ENCODE measurements at places on chromosomes 16 and 17. TPM values are rescaled to one million over a fixed set of nuclear protein-coding genes. Genes with fewer than 3 reads are reported as not detected.

DNA sequence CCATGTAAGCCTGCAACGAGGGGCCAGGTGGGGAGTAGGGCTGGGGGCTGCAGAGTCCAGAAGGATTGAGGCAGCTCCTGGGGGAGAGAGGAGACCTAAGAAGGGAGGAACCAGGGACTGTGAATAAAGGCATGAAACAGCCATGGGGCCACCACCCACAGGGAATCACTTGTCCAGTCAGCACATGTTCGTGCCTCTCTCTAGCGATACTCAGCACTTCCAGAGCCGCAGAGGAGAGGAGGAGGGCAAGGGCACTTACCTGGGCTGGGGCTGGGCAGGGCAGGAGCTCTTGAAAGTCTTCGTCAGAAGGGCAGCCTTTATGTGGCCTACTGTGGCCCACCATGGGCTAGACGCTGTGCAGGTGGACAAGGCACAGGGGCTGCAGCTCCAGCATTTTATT is 24.2 kb downstream of the CACNA1G start:
- no peak for DNase-seq

DNA sequence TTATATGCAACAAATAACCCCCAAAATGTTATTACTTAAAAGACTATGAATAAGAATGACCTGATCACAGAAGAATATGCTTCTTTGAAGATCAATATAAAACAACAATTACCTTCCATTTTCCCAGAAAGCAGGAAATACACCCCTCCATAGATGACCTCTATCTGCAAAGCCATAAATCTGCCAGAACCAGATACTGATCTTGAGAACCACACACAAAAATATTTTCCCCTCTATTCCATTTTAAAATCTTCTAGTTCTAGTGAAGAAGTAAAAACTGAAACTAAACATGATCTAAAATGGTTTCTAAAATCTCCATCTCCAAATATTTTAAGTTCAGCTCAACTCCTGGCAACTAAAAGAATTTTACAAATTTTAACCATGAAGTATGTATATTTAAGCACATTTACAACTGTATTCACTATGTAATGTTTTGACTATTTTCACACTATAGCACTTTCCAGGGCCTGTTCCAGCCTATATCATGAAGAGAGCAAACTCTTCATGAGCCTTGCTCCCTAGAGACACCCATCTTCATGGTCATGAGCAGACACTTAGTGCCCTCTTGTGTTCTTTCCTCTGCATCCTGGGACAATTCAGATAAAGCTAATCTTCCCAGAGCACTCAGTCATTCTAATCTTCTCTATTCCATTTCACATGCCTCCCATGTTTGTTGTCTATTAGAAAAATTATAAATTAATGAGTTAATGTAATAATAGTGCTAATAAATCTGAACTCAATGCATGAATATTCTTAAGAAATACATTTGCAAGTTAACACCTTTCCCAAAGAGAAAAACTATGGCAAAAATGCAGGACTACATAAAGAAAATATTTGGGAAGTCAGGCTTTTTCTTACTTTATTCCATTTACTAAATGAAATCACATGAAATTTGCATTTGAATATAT is 87.0 kb downstream of the HELZ start:
- peak; percentile 67 for DNase-seq

DNA sequence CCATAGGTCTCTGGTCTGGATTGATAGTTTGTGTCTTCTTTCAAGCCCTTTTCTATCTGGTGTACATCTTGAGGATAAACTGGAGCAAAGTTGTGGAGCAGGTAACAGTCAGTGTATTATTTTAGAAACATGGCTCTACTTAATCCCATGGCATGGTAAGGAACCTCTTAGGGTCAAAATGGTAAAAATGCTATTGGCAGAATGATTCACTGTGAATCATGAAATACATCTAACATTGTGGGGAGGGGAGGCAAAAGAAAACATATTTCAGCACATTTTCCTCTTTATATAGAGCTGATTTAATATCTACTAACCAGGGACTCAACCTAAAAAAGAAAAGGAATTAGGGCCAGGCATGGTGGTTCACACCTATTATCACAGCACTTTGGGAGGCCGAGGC is 17.9 kb upstream of the ALDH3A2 start:
- no peak for DNase-seq

DNA sequence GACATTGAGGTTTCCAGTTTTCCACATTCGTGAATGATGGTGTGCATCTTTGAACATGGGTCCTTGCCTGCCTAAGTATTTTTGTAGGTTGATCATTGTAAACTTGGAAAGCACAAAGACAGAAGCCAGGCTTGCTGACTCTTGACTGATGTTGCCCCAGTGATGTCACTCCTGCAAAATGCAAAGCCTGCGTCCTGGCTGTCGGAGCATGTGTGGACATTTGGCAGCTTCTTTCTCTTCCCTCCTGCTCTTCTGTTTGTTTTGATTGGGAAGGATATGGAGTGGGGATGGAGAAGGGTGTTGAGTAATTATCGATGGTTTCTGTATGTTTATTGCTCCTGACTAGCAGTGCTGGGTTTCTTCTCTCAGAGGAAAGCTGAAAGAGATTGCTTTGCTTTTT is 3.2 kb downstream of the NDE1 start:
- DNase-seq = peak; percentile 93

- no peak for DNase-seq
Observed at GRCh38 chr16:3180445-3180878, 7.5 kb upstream of the OR1F1 start.

DNA sequence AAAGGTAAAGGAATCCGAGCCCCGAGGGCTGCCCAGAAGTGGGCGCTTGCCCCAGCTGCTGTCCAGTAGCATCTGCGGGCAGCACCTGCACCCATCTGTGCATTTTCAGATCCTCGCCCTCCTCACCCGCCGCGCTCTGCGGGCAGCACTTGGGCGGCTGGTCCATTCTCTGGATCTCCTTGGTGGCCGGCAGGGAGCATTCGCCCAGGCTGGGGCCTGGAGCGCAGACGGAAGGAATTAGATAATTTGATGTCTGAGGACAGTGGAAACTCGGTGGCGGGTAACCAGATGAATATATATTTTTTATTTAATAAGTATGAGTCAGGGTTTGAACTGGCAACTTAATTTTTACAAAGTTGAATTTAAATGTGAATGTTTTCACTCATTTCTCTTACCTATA is 88.5 kb downstream of the NPIPB11 start:
- no peak for DNase-seq

DNA sequence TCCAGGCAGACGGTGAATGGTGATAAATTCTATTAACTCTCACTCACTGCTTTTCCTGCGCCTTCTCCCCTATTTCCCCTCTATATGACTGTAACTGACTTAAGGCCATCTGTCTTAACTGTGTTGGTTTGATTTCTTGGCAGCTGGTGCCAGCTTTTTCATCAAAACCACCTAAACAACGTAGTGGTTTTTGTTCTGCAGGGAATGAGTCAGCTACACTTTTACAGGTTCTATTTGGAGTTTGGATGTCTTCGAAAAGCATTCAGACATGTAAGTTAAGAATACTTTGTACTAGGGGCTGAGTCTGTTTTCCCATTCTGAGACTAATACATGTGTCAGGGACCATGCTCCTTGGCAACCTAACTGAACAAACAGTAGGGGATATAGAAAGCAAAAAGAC is 8.5 kb downstream of the REXO5 start:
- DNase-seq = no peak

DNA sequence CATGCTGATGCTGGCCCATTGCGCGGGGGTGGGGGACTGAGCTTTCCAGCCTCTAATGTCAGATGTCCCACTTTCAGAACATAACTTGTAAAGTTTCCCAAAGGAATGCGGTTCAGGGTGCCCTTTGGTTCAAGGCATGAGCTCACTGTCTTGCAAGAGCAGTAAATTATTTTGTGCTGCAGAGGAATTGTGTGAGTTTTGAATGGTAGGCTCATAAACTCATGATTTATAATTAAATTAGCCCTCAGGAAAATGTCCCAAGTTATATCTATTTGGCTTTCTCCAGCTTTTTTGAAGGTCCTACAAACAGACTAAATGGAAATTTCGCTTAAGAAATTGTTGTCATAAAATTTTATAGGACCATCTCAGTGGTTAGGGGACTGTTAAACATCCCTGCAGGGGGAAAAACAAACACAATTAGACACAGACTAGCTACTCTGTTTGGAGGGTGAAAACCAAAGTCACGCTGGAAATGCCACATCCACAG is 321.8 kb downstream of the HS3ST3B1 start:
- DNase-seq = no peak

DNA sequence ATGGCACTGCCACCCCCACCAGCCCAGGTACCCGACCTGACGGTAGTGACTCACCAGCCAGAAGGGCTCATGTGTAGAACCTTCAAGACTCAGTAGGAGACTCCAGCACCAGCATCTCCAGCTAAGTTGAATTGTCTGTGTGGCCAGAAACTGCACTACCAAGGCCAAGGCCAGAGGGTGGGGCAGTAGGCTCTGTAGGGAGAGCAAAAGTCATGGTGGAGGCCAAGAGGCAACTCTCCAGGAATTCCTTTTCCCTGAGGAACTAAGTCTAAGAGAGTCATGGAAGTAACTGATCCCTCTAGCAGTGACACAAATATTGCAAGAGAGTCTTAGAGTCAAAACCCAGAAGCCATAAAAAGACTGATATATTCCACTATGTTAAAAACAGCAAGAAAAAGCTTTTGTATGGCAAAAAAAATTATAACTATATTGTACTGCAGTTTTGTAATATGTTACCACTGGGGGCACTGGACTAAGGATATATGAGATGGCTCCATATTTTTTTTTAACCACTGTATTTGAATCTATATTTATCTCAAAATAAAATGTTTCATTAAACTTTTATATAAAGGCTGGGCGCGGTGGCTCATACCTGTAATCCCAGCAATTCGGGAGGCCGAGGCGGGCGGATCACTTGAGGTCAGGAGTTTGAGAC is 30.2 kb upstream of the GUCY2D start:
- peak; percentile 52 for DNase-seq

DNA sequence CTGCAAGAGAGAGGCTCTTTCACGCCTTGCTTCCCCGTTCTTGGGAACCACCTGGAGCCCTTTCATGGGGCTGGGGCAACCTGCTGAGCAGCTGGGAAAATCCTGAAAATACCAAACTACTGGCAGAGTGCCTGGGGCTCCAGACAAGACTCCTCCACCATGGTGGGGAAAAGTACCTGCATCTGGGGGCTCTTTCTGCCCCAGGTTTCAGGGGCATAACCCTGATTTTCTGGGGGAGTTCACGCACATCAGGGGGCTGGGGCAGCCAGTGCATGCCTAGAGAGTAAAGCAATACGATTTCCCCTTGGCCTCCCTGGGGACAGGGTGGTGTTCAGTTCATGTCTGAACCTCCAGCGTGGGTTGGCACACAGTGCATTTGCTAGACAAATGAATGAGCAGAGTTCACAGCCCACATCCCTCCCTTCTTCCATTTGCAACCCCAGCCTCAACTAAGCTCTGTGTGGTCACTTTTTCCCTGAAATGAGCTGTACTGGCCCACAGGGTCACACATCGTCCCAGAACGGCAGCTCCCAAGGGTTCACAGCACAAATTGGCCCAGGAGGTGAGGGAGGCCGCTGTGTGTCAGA is 5.2 kb upstream of the CDC42EP4 start:
- DNase-seq = peak; percentile 63

DNA sequence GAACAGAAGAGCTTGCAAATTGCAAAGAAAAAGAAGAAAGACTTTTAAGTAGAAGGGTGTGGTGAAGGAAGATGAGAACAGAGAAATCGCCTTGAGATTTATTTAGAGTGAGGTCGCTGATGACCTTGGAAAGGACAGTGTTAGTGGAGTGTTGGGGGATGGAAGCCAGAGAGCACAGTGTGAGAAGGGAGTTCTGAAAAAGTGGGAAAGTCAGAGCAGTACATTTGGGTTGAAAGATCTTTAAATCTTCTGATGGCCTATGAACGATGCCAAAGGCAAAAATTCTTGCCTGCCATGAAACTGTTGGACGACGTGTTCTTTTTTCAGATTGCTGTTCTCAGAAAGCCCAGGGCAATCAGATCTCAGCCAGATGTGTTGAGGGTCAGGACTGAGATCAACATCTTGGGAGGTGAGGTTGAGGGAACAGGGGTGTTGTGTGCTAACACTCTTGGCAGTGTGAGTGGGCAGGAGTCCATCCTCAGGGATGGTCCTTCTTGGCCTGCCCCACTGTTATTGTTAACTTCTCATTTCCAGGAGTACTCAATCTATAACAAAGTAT is 330.1 kb downstream of the MAP2K6 start:
- DNase-seq = no peak

- no peak for DNase-seq
Observed at GRCh38 chr17:21455761-21456160, 79.6 kb downstream of the KCNJ12 start.

- DNase-seq = peak; percentile 45
Observed at GRCh38 chr16:28491230-28491969, 474 bp downstream of the CLN3 start.

DNA sequence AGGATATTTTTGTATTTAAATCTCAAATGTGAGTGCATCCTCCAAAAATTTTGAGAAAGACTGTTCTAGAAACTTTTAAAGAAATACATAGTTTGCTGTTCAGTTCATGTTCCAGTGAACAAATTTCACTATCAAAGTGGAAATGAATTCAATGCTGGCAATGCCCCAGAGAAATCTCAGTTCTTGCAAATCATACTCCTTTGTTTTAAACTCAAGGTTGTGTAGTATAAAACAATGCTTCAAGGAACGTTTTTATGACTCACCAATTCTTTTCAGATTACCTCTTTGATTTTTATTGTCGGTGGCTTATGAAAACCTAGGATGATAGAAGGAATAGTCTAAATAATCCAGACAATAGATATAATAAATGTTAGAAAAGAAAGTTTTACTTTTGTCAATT is 17.6 kb downstream of the LPCAT2 start:
- peak; percentile 26 for DNase-seq

DNA sequence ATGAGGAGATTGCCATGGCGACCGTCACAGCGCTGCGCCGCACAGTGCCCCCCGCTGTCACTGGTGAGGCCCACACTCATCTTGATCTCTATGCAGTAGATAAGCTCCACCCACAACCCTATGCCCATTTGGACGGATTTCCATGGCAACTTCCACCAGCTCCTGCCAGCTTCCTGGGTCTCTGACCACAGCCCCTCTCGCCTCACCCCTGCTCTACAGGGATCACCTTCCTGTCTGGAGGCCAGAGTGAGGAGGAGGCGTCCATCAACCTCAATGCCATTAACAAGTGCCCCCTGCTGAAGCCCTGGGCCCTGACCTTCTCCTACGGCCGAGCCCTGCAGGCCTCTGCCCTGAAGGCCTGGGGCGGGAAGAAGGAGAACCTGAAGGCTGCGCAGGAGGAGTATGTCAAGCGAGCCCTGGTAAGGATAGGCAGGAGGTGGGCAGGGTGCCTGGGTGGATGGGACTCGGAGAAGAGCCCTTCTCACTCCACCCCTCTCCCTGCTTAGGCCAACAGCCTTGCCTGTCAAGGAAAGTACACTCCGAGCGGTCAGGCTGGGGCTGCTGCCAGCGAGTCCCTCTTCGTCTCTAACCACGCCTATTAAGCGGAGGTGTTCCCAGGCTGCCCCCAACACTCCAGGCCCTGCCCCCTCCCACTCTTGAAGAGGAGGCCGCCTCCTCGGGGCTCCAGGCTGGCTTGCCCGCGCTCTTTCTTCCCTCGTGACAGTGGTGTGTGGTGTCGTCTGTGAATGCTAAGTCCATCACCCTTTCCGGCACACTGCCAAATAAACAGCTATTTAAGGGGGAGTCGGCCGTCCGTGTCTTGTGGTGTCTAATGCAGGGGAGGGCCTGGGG is 4.3 kb downstream of the ALDOA start:
- DNase-seq = no peak

RNFT1 gene
- total RNA-seq = 29.1 TPM

XAF1 gene
- total RNA-seq = 21.5 TPM

CCL16 gene
- not detected for total RNA-seq

CCT6B gene
- 2.9 TPM for total RNA-seq

CHST6 gene
- total RNA-seq = 0.76 TPM

ASPA gene
- 0.63 TPM for total RNA-seq

RPL19 gene
- 1,500 TPM for total RNA-seq

GPR179 gene
- total RNA-seq = not detected

CA7 gene
- 0.65 TPM for total RNA-seq

CTRB2 gene
- total RNA-seq = not detected
